ENCODE measurements at places on chromosomes 13 and 19. TPM values are rescaled to one million over a fixed set of nuclear protein-coding genes. Genes with fewer than 3 reads are reported as not detected.

GRCh38 chr13:110869805-110870706 lies 44.8 kb downstream of the ANKRD10 start:
- peak; percentile 98 for DNase-seq

DNA sequence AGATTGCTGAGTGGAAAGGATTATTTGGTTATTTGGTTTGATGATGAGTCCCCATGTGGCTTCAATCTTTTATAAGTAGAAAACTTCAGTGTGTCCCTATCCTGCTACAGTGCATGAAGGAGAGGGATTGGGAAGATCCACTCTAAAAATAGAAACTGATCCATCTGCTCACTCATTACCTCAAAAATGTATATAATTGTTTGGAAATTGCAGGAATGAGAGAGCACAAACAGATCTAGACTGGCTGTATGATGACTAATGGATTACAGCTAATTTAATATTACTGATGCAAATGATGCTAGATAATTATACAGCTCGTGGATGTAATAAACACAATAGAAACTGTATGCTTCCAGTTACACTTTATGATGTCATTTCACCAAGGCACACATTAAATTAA lies 625.3 kb upstream of the PRR20A start:
- DNase-seq, result no peak

GRCh38 chr19:42919757-42920079 lies 2.0 kb upstream of the PSG6 start:
- peak; percentile 13 for DNase-seq

DNA sequence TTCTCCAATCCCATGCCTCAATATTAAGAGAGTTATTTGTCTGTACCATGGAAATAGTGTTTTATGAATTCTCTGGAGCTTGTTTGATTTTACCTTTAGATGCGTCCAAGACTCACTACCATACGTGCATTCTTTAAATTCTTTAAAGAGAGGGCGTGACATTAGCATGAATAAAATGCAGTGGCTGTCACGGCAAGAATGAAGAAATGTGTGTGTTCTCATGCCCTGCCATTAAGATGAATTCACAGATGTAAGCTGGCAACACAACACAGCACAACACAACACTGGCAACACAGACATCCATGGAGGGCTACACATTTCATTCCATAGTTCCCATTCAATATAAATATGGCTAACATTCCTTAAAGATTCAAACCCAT lies 213.4 kb downstream of the ENOX1 start:
- no peak for DNase-seq

DNA sequence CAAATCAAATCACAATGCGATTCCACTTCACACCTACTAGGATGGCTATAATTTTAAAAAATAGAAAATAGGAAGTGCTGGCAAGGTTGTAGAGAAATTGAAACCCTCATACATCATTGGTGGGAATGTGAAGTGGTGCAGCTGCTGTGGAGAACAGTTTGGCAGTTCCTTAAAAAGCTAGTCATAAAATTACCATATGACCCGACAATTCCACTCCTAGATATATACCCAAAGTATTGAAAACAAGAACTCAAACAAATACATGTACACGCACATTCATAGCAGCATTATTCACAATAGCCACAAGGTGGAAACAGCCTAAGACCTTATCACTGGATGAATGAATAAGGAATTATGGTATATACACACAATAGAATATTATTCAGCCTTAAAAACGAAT lies 12.0 kb downstream of the HMGB1 start:
- DNase-seq, result no peak

- DNase-seq, result no peak
Measured at GRCh38 chr19:33554821-33555220, 33.2 kb upstream of the PEPD start.

DNA sequence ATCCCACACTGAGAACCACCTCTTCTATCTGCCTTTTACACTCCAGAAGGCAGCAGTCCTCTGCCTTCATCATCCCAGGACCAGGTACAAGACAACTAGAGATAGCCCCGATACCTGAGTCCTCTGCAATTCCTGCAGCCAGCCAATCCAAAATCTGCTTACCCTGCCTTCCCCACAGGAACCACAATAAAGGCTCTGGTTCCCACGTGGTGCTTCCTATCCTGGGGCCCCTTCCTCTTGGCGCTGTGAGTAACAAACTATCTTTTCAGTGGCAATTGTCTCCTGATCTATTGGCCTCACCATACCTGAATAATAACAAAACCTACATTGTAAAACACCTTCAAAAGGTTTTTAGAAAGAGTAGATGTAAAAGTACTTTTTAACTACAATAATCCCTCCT lies 63.1 kb downstream of the ZDHHC20 start:
- no peak for DNase-seq

The RPS28 gene
- total RNA-seq, result 153 TPM
